ENCODE measurements at places on chromosomes 6 and 20.

DNA sequence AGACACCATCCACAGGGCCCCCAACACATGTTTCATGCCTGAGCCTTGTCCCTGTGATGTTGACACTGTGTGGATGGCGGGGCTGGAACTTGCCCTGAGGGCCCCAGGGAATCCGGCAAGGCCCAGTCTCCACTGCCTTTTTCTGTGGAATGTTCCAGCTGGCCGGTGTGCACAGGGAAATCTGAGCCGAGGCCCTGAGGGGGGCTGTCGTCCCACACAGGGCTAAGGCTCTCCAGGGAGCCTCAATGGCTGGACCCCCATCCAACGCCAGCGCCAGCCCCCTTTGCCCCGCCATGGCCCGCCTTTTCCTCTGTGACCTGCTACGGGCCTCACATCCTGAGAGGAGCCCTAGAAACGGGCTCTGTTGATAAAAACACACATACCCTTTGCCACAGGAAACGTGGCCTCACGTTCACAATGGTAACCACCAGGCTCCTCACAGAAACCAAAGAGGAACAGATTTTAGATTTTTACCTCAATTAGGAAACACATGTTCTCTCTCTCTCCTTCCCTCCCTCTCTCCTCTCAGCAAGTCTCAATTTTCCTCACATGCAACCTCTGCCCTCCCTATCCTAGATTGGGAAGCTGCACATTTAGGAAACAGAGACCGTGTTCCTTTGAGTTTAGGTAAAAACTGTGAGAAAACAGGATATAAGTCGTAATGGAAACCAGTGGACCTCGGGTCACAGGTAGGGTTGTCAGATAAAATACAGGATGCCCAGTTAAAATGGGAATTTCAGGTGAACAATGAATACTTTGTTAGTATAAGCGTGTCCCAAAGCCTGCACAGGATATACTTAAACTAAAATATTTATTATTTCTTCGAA lies 13.7 kb upstream of the ZNF831 start:
- DNase-seq, result peak; percentile 50

- no peak for DNase-seq
Measured at GRCh38 chr20:50519036-50519762, 9.0 kb downstream of the PTPN1 start.

DNA sequence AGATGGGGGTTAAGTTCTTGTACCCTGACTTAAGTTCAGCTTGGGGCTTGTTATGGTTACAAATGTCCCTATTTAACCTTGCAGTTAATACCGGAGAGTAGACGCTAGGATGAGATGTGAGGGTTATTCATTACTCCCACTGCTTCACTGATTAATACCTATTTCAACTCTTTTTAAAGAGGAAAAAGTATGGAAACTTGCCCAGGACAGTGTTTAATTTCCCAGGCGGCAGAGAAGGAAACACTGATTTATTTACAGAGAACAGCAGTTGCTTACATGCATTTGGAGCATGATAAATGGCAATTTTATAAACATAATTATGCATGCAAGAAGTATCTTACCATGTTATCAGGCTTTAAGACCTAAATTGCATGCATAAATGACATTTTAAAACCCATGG lies 137.7 kb downstream of the RCAN2 start:
- DNase-seq, result no peak

GRCh38 chr20:40519918-40520317 lies 169.1 kb downstream of the MAFB start:
- no peak for DNase-seq

DNA sequence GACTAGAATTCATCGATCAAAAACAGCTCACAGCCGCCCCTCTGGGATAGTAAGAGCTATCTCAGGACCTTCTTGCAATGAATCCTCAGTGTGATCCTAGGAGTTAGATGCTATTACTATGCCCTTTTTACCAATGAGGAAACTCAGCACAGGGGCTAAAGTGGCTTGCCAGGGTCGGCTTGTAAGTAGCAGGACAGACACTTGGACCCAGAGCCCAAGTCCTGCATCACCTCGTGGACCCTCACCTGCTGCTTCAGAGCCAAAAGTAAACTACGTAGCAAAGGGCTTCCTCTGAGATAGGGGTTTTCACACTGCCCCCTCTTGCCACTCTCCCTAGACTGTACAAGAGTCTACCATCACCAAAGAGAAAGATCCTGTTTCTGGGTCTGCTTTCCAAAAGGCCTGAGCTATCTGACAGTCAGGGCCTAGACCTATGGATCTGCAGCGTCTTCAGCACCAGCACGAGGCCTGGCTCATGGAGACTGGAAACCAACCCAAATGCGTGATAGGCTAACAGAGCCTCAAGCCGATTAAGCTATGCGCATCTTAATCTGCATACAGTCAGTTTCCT lies 172.3 kb downstream of the ANKRD60 start:
- no peak for DNase-seq

DNA sequence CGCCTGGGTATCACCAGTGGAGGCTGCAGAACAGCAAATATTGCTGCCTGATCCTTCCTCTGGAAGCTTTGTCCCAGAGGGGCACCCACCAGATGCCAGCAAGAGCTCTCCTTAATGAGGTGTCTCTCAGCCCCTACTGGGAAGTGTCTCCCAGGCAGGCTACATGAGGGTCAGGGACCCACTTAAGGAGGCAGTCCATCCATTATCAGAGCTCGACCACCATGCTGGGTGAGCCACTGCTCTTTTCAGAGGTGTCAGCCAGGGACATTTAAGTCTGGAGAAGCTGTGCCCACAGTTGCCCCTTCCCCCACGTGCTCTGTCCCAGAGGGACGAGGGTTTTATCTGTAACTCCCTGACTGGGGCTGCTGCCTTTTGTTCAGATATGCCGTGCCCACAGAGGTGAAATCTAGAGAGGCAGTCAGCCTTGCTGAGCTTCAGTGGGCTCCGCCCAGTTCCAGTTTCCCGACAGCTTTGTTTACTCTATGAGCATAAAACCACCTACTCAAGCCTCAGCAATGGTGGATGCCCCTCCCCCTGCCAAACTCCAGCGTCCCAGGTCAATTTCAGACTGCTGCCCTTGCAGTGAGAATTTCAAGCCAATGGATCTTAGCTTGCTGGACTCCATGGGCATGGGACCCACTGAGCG lies 25.9 kb upstream of the AIG1 start:
- DNase-seq, result no peak

GRCh38 chr6:1702580-1703051 lies 92.9 kb downstream of the FOXC1 start:
- no peak for DNase-seq

DNA sequence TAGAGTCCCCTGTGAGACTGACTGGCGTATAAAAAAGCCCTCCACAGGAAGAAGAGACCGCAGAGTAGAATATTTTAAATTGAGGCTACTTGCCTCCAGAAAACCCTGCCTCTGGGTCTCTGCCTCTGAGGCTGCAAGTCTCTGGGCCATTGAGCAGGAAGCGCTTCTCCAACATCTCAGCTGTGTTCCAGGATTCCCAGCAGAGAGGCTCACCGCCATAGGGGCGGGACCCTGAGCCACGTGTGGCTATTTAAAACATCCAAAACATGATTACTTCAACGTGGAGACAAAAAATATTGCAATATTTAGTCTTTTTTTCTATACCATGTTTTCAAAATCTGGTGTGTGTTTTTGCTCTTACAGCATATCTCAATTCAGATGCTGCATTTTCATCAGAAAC lies 59.4 kb downstream of the GNAS-AS1 start:
- DNase-seq, result no peak

DNA sequence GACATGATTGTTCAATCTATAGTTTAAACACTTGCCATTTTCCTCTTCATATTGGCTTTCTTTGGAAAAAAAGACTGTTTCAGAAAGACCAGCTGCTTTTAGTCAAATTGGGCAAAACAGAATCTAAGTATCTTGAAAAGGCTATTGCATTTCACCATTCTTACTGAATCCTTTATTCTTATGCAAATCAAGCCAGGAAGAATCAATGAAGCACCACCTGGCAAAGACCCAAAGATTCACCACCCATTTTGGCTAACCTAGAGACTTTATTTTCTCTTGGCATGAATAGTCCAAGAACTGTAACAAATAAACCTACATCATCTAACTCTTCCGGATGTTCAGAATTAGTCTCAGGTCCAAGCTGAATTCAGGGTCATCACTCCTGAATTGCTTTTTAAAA lies 71.3 kb upstream of the EYA4 start:
- DNase-seq, result no peak

DNA sequence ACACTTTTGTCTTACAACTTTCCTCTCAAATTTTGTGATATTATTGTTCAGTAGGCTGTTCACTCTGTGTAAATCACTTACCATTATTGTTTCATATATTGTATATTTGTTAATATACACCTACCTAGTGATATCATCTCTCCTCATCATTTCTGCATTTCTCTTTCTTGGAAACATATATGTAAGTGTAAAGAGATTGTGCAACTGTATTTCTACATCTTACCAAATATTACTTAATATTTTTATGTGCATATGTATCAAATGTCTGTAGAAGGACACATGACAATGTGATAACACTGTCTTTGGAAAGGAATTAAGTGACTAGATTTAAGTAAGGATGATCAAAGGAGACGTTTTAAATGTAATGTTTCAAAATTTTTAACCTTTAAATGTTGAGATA lies 30.2 kb downstream of the ZNF322 start:
- no peak for DNase-seq

DNA sequence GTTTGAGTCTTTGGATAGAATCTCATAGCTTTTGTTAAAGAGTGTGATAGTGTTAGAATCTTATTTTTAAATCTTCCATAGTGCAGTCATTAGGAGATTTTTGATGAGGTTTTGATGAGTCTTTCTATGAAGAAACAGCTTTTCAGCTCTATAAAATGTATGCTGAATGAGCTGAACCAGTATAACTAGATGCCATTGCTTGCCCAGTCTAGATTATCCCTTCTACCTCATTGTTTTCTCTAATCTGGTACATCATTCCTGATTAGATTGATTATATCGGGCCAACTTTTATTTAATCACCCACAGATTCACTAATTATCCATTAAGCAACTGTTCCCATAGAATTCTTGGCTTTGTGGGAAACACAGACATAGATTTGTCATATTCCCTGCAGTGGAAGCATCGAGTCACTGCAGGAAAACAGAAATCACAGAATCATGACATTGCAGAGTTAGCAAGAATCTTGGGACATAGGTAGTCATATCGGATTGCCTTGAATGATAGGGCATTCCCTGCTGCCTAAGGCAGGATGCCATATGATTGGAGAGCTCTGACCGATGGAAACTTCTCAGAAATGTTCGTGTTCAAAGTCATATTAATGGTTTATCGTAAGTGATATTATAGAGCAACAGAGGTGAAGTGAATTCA lies 882.7 kb upstream of the FLRT3 start:
- DNase-seq, result no peak

GRCh38 chr6:133394630-133395029 lies 153.5 kb downstream of the EYA4 start:
- no peak for DNase-seq

GRCh38 chr6:12916006-12916405 lies 199.4 kb downstream of the PHACTR1 start:
- no peak for DNase-seq

GRCh38 chr6:119598883-119599282 lies 249.3 kb upstream of the MAN1A1 start:
- no peak for DNase-seq

DNA sequence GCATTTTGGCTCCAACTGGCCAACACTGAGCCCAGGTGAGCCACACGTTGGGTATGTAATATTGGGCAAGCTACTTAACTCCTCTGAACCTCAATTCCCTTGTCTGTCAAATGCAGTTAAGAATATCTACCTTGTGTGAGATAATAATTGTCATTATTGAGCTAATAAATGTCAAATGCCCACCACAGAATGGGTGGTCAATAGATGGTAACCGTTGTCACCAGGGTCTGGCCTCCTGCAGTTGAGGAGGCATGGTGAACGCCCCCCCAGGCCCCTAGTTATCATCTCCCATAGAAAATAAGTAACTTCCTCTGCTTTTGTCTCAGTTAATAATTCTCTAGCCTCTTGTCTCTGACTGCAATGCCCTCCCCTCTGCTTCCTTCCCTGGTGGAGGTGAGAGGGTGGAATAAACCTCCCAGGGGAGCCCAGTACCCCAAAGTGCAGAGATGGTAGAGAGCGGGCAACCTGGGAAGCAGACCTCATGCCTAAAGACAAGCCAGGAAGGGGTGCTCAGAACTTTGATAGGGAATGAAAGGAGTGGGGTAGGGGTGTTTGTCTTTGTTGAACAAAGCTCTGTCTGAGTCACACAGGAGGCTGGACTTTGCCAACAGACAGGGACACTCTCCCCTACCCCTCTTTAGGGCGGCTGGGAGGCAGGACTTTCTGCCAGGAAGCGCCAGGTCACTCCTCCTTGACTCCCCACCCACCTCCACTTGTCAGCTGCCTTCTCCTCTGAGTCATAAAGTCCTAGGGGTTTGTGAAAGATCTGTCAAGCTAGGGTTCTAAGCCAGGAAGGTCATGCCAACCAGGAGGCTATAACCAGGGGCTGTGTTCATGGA lies 1.3 kb upstream of the UNC5CL start:
- DNase-seq, result no peak

DNA sequence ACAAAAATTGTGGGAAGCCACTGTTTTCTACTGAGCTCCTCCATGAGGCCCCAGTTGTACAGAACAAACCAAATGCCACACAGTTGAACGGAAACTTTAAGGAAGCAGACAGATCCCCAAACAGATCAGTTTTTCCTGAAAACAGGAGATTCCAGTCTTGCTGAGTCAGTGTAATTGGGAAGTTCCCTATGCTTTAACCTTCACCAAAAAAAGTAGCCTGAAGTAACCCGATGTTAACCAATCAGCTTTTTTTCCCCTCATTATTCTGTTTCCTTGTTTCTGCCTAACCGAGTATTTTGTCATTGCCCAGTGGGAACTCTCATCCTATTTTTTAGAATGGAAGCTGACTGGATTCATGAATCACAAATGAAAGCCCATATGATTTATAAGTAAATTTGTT lies 36.7 kb downstream of the MARCKS start:
- DNase-seq, result no peak

DNA sequence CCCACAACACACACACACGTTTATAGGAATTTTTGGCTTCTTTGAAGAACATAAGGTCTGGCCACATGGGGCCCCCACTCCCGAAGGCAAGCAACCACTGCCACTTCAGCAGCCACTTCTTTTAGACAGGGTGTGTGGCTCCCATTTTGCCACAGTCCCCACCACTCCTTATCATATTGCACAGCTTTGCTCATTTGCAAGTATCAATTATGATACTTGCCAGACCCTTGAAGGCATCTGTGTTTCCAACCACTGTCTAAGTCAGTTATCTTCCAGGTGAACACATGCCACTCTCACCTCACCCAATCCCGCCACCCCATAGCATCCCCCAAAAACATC lies 73.1 kb downstream of the NOL4L start:
- DNase-seq, result no peak

- DNase-seq, result no peak
Measured at GRCh38 chr20:10178727-10179313, 39.8 kb upstream of the SNAP25 start.

- no peak for DNase-seq
Measured at GRCh38 chr20:1894471-1894950, 696 bp upstream of the SIRPA start.

DNA sequence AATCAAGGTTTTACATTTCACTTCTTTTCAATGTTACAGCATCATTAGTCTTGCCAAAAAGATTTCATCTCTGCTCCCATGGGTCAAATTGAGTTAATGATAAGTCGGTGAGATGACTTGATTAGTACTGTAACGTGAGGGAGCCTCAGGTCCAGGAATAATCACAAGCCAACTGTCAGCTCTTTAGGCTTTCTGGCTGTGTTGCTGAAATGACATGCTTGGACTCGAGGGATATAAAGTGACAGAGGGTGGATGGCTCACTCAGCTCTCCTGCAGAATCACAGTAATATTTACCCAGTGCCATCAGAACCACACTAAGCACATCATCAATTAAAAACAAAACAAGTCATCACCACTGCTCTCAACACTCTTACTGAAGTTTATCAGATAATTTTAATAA lies 196.2 kb upstream of the THEMIS start:
- DNase-seq, result no peak

GRCh38 chr6:996271-996852 lies 303.4 kb upstream of the EXOC2 start:
- no peak for DNase-seq
